ENCODE measurements at places on chromosomes 4 and X.
A peak's percentile ranks its signal among the peaks of the same experiment; 100 is the strongest.

DNA sequence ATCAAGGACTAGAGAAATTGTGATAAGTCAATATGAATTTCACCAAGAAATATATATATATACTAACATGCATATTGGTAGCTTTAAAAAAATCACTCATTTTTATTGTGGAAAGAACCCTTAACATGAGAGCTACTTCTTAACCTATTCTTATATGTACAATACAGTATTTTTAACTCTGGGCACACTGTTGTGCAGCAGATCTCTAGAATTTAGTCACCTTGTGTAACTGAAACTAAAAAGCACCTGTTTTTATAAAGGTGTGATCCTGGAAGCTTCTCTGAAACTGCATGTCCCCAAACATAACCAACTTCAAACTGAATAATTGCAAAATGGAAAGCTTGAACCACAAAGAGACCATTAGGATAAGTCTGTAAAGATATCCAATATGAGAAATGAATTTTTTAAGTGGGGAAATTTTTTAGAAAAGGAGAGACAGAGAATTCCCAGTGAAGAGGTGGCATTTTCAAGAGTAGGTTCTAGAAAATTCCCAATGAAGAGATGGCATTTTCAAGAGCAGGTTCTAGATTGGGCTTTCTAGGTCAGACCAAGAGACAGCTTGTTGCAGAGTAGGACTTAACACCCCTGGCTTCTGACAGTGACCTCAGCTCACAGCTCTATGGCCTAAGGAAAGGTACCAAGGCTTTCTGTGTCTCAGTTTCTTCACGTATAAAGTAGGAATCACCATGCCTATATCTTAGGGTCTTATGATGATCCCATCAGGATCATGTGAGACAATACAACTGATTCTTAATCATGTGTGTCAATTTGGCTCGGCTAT lies 22.0 kb upstream of the PPARGC1A start:
- DNase-seq = no peak

DNA sequence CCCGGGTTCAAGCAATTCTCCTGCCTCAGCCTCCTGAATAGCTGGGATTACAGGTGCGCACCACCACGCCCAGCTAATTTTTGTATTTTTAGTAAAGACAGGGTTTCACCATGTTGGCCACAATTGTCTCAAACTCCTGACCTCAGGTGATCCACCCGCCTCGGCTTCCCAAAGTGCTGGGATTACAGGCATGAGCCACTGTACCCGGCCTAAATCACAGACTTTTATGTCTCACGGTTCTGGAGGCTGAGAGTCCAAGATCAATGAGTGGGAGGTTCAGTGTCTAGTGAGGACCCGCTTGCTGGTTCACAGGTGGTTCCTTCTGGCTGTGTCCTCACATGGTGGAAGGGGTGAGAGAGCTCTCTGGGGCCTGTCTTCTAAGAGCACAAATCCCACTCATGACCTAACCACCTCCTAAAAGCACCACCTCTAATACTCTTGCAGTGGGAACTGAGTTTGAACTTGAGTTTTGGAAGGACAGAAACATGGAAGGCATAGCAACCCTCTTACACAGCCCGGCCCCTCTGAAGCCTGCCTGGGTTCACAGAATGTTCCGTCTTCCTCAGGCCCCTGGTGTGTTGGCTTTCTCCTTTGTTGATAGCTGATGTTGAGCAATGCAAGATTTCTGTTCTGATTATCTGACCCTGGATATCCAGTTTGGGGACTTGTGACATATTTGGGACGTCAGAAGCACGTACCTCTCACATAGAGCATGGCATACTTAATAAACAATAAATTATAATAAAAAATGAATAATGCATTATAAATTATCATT lies 1.9 kb upstream of the AKAP17A start:
- no peak for DNase-seq

- no peak for DNase-seq
These were observed 1716.3 kb downstream of the C4orf33 start for GRCh38 chr4:130812117-130812765.

- DNase-seq = no peak
These were observed 331.3 kb upstream of the KLF3 start for GRCh38 chr4:38332699-38333098.

GRCh38 chr4:69617083-69617694 lies 22.3 kb downstream of the UGT2A2 start:
- no peak for DNase-seq

- DNase-seq = peak; percentile 13
These were observed 28.4 kb downstream of the GUCY1B1 start for GRCh38 chr4:155787113-155787710.

- DNase-seq = no peak
These were observed 112.1 kb upstream of the NWD2 start for GRCh38 chr4:37132351-37132974.

DNA sequence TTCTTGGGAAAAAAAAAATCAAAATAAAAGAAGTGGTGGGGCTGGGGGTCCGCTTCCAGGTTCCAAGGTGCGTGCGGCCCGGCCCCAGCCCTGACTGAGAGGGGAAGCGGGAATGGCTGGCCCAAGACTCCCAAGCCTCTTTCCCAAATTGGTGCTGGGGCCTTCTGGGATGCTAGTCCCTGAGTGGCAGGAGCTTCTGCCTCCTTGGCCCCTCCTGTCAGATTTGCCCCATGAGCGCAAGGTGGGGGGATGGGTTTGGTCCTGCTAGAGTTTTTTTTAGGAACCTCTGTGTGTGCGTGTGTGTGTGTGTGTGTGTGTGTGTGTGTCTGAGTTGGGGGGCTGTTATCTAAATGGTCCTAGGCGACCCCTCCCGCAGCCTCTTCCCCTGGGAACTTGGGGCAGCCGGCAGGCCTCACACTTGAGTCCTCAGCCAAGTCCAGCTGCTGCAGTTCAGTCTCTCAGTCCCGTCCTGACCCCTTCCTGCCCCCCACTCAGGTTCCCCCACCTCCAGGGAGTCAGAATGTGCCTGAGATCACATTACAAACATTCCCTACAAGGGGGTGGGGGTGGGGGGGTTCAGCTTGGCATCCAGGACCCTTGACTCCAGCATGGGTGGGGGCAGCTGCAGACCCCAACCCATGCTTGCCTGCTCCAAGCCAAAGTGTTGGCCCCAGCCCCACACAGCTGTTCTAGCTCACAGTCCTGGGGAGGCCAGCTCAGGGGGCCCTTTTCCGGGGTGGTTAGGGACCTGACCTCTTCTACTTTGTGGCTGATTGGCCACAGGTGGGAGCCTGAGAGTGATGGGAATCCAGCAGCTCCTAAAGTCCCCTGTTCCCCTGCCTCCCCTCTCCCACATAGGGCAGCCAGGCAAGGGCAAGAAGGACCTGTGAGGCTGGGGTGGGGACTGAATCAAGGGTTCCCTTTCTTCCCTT lies 4.0 kb downstream of the EFNB1 start:
- DNase-seq = no peak

DNA sequence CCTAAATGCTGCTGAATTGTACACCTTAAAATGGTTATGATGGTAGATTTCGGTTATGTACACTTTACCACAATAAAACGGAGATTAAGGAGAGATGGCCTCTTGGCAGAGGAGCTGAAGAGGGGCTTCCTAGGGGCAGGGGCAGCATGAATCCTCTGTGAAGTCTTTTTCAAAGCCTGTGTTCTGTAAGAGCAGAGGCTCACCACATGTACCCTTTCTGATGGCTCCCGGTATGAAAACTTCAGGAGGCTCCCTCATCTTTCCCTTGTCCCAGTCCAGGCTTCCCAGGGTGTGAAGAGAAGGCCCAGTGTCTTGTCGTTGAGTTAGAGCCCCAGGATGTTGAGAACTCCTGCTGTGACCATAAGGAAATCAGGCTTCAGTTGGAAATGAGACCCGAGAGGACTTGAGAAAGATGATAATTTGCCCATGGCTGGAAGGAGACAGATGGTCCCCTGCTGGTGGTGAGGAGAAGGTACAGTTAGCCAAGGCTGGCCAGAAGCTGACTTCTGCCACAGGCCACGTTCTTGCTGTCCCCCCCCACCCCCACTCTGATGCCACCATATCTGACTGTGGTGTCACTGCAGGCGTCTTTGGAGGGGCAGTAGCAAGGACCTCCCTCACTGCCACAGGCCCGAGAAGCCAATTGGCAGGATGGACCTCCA lies 31.8 kb upstream of the MTM1 start:
- DNase-seq = no peak

DNA sequence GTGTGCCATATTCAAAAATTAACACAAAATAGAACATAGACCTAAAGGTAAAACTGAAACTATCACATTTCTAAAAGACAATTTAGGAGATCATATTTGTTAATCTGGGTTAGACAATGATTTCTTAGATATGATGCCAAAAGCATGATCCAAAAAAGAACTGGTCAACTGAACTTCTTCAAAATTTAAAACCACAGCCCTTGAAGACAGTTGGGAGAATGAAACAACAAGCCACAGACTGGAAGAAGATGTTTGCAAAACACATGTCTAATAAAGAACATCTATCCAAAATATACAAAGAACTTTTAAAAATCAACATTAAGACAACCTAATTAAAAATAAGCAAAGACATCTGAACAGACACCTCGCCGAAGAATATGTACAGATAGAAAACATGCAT lies 19.5 kb downstream of the COMMD8 start:
- DNase-seq = no peak

DNA sequence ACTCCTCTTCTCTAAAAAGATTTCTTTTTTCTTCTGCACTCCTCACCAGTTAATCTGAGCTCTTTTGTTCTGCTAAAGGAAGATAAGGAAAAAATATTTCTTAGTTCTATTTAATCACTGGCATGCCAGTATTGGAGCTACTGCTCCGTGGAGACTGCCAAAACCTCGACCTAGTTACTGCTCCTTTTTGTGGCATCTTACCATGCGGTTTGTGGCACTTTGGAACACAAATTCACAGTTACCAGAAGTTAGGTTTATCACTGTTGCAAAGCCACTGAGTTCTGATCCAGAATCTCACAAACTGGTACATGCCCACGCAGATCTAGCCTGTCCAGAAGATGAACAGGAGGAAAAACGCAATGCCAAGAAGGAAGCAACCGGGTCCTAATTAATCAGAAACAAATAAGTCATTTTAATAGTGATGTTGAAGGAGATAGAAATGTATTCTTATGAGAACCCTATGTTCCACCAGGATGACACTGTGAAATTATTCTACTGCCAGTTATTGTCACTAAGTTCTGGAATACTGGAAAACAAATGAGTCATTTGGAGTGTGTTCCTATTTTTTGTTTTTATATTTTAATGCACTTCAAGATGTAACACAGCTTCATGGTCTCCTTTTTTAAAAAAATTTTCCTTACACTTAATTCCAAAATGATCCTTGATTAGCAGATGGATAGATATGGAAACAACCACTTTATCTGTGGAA lies 106.7 kb upstream of the GK2 start:
- no peak for DNase-seq

- DNase-seq = no peak
These were observed 29.1 kb upstream of the GRSF1 start for GRCh38 chr4:70868778-70869177.

DNA sequence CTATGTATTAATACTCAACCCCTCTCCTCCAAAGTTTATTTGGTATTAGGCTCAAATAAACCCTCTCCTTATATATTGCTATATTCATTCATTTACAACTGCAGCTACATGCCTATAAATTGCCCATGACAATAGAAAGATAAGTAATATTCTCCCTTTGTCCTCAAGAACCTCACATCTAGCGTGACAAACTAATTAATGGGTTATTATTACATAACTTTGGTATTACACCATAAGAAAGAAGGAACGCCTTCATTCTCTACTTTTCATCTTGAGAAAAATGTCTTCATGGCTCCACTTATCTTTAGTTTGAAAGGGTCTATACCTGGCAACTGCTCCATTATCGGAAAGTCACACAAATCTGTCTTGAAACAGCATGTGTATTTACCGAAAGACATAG lies 157.7 kb upstream of the RASGEF1B start:
- no peak for DNase-seq

DNA sequence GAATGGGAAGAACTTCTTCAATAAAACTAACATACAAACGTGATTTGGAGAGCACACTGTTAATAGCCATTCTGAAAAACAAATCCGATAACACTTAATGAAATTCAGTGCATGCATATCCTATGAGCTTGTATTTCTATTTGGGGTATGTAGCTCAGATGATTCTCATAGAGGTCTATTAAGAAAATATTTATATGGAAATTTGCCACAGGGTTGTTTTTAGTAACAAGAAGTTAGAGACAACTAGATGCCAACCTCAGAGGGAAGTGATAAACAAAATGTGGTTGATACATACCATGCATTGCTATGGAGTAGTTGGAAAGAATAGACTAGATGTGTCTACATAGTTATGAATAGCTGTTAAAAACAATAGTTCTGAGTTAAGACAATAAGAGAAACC lies 395.8 kb upstream of the MAGEB18 start:
- no peak for DNase-seq

- DNase-seq = no peak
These were observed at the start of gene ZFYVE28 for GRCh38 chr4:2417765-2418649. ZFYVE28 (minus strand) TSS chr4:2418645; CDS start chr4:2418323, 322 bp downstream.

- no peak for DNase-seq
These were observed 31.5 kb downstream of the NOP14 start for GRCh38 chr4:2931512-2932301.

GRCh38 chrX:12987340-12987739 lies 12.4 kb downstream of the TMSB4X start:
- DNase-seq = no peak

GRCh38 chr4:103207673-103208072 lies 9.5 kb upstream of the CENPE start:
- DNase-seq = no peak

- DNase-seq = no peak
These were observed 12.3 kb upstream of the CLTRN start for GRCh38 chrX:15676886-15677285.

- DNase-seq = peak; percentile 6
These were observed 568 bp downstream of the HTT start for GRCh38 chr4:3074846-3075651.

DNA sequence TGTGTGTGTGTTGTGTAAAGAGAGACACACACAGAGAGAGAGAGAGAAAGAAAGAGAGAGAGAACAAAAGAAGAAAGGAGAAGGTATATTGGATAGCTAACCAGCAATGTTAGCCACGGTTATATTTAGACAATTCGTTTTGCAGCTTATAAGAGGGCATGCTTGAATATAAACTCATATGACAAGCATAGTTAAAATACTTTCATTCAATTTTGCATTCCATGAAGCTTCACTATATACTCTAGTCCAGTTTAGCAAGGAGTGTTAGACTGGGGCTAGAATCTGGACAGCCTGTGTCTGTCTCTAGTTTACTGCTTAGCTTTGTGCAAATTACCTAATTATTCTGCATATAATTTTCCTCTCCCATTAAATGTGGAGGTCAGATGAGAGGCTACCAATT lies 525.9 kb upstream of the ZFP42 start:
- DNase-seq = no peak

- DNase-seq = no peak
These were observed 222.2 kb downstream of the KCNIP4 start for GRCh38 chr4:21726255-21726815.

DNA sequence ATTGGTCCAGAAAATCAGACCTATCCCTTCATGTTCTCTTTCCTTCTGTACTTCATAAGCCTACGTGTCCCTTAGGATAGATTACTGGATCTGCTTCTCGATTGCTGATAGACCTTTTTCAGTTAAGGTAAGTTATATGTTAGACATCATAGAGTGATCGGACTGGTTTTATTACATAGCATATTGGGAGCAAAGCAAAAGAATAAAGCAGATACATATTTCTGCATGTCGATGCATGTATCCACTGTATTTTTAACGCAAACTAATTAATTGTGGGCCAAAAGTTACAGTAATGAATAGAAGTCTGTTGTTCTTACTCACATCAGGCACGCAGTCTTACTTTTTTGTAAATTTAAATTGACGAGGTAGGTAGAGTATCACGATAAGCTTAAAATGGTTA lies 106.4 kb downstream of the SLIT2 start:
- DNase-seq = no peak

Measured in NCI-H1694 (cell line).